ENCODE measurements at places on chromosomes 1 and 21.

DNA sequence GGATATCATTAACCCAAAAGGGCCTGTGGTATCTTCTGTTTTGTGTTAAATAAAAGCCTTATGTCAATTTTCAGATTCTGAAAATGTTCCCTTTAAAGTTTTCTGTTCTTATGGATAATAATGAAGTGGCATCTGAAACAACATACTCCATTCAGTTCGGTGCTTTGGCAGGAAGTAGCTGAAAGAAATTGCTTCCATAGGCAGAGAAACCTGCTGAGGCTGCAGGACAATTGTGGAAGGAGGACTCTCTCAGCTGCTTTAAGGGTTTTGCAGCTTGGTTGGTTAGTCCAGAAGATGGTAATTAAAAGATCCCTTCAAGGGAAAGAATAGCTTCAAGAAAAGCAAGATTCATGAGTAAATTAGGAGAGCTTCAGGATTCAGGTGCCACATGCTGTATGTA is 30.5 kb upstream of the NRIP1 start:
- no peak for DNase-seq

DNA sequence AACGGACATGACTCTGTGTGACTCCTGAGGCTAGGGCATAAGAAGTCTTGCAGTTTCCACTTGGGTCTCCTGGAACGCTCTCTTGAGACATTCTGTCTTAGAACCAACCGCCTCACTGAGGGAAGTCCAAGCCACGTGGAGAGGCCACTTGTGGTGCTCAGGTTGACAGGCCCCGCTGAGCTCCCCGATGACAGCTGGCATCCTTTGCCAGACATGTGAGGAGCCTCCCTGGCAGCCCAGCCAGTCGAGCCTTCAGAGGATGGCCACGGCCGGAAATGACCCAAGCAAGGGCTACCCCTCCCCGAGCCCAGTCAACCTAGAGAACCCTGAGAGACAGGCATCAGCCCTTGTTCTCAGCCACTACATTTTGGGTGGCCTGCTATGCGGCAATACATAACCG is 20.7 kb downstream of the PLEKHA6 start:
- no peak for DNase-seq

GRCh38 chr1:10634428-10635084 is 159.8 kb downstream of the PEX14 start:
- no peak for DNase-seq

- DNase-seq, result peak; percentile 48
Observed at GRCh38 chr1:24289937-24290595, 29.1 kb upstream of the GRHL3 start.

DNA sequence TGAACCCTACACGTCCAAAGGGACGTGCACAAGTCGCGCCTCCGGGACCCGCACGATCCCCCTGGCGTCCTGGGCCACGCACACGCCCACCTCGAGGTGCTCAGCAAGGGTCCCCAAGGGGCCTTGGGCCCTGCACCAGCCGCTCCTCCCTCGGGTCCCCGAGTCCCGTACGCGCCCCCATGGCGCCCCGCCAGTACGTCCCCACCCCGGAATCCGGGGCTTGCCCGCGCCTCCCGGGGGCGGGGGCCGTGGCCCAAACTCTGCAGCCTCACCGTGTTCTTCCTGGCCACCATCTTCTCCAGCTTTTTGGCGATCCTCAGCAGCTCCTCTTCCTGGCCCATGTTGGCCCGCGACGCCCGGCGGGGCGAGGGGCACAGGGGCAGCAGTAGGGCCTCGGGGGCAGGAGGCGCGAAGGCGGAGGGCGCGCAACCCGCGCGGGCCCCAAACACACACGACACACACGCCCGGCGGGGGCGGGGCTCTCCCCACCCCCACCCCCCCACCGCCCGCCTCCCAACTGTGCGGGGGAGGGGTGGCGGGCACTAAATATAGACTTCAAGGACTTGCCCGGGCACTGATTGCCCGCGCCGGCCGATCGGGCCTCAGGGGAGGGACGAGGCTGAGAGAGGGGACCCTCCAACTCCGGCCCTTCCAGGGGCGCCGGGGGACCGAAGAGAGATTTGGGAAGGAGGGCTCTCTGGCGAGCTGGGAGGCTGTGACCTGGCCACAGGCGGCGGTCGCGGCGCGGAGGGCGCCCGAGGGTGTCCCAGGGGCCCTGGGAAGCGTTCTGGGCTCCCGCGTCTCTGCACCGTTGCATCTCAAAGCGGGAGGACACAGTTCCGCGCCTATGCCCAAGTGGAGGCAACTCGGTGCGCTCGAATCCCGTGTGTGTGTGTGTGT is at the start of gene TCEA3:
Gene TCEA3 (minus strand): TSS at position 456 of the 900 bp plus-strand sequence. CDS start 115 bp downstream, at position 341.
- peak; percentile 70 for DNase-seq

- no peak for DNase-seq
Observed at GRCh38 chr1:171355727-171356126, 41.7 kb downstream of the FMO4 start.

DNA sequence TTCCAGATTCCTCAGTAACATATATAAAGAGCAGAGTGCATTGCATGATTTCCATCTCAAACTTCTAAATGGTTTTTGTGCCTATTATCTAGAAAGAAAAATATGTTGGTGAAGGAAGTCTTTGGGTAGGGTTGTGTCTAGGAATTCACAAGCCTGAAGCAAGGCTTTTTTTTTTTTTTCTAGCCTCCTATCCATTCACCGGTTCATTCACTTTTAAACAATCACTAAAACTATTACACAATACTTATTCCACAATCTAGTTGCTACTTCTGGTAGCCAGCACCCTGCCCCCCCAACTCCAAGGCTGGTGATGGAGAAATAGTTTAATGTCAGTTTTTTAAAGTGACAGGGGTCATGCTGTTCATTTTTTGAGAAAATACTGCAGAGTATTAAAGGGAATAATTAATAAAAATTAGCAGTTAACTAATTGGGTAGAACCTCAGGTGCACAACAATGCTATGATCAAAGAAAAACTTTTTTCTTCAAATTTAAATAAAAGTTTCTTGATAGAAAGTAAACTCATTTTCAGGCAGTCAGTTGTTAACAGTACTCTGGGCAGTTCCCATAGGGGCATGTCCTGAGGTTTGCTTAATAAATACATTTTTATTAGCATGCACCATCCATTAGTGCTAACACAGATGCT is 10.9 kb downstream of the IRF2BP2 start:
- DNase-seq, result no peak

DNA sequence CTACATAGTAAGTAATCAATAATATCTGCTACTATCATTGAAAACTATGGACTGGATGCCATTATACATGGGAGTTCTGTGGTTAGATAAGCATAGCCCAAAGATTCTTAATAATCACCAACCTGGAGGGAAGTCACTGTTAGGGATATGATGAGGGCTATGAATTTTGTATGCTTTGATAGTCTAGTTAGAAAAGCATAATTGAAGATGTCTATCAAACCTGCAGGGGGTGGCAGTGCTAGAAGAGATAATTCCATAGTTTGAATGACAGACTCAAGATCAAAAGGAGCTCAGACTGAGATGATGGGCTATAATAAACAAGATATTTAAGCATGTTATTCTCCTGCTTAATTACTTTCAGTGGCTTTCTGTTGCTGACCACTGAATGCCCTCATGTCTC is 15.4 kb upstream of the COA6 start:
- DNase-seq, result no peak

- no peak for DNase-seq
Observed at GRCh38 chr21:18298228-18298627, 53.6 kb downstream of the CHODL start.

- no peak for DNase-seq
Observed at GRCh38 chr1:6466023-6466422, at the start of gene TNFRSF25. TNFRSF25 (minus strand) TSS chr1:6466173; CDS start chr1:6466107, 66 bp downstream.

DNA sequence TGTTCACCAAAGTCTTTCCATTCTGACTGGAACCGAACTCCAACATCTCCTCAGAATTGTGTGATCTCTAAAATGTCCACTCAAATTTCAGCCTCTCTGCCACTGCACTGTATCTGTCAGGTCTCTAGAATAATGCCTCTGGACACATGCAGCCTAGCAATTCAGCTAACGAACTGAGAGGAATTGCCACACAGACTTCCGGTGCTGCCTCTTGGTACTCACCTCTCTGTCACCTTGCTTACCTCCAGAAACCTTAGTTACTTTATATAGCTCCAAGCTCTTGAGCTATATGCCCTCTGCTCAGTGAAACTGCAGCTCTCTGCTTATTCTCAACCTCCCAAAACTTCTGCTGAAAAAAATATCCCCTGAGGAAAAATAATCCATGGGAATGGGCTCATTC is 2.7 kb upstream of the CHRM3 start:
- DNase-seq, result no peak

- DNase-seq, result no peak
Observed at GRCh38 chr21:26142363-26142762, 28.2 kb downstream of the APP start.

DNA sequence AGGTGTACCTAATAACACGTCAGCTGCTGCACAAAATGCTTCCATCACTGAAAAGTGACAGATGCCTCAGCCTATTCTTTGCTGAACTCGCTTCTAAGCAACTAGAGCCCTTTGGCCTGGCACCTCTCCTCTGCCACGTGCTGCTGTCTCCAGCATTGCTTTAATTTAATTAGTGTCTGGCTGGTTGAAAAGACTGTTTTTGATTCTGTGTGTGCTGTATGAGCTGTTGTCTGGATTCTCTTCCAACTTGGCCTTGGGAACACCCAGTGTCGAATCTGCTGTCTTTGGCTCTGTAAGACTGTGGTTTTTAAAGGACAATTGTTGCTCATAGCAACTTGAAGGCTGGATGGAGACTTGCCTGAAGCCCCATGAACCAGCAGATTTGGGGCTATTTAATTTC is 109.5 kb downstream of the PSMG1 start:
- DNase-seq, result no peak

- DNase-seq, result no peak
Observed at GRCh38 chr1:17075470-17076255, 21.8 kb upstream of the SDHB start.

- no peak for DNase-seq
Observed at GRCh38 chr1:214445199-214445598, 106.2 kb downstream of the PTPN14 start.

GRCh38 chr1:218701131-218701530 is 356.0 kb downstream of the TGFB2 start:
- no peak for DNase-seq

- no peak for DNase-seq
Observed at GRCh38 chr1:89701746-89702241, 68.9 kb downstream of the LRRC8C start.

- DNase-seq, result no peak
Observed at GRCh38 chr1:217703326-217703725, 72.2 kb downstream of the SPATA17 start.

DNA sequence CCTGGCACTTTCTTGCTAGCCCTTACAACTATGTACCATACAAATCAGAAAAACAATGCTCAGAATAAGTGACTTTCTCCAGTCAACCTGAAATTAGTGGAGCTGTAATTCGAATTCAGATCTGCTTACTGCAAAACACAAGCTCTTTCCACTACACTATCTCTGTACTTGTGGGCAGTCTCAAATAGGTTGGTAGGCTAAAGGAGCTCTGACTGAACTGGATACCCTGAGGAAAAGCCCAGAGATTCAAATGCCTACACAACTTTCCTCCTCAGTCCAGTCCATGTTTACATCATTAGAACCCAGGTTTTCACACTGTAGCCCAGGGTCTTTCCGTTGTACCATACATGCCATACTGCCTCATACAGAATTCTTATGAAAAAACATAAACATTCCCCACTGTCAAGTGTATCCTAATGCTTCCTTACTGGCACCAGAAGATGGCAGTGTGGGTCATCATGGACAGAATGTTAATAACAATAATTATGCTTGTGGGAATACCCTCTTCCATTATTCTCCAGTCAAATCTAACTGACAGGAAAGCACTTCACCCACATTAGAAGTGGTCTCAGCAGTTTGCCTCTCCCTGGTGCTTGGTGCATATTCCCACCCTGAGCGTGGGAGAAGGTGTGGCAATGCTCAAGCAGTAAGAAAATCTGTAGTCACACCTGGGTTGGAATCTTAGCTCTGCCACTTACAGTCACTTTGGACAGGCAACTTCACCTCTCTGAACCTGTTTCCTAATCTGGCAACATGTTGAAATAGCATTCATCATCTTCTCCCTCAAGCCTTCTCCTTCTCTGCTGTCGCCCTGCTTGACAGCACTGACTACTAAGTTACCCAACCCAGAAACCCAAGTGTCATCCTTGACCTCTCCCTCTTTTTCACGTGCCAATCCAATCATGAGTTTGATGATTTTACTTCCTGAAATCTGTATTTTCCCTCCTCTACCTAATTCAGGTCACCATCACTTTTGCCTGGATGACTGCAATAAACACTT is 14.4 kb upstream of the ZFYVE9 start:
- no peak for DNase-seq

DNA sequence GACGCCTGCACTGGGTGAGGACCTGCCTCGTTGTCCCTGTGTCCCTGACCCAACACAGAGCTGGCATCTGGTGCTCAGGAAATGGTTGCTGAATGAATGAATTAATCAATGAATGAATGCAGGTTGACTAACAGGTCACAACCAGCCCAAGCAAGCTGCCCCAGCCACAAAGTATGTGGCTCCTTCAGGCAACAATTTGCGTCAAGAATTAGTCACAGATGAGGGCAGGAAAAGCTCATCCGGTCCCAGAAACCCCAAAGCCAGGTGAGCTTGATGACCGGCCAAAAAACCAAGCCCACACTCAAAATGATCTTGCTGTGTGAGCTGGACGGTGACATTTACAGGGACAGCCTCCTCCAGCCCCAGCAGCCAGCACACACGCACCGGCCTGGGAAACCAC is 40.6 kb upstream of the GPR153 start:
- no peak for DNase-seq

- no peak for DNase-seq
Observed at GRCh38 chr21:39110431-39110830, 72.8 kb downstream of the PSMG1 start.

GRCh38 chr1:41272601-41273000 is 30.5 kb upstream of the SCMH1 start:
- no peak for DNase-seq

DNA sequence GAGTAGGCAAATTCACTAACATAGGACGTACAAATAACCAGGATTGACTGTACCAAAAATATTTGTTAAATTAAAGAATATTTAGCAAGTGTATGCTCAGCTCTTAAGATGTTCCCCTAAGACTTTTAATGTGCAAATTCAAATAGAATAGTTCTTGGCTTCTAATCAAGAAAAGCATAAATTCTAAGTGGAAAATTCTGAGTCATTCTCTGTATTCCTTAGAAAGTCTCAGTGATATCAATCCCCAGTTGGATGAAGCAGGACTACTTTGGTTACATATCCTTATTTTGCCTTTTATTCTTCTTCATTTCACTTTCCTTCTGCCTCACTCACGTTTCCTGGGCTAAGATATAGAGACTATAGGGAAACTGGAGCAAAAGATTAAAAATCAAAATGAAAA is 130.2 kb downstream of the IFI44 start:
- DNase-seq, result no peak

GRCh38 chr1:65208563-65208973 is 60.6 kb downstream of the AK4 start:
- DNase-seq, result peak; percentile 13

- DNase-seq, result no peak
Observed at GRCh38 chr21:42913476-42913875, 12.0 kb downstream of the ERVH48-1 start.

GRCh38 chr1:76627901-76628300 is 239.4 kb upstream of the ST6GALNAC5 start:
- no peak for DNase-seq

All from frontal cortex (tissue), 4 donors.